ENCODE measurements at places on chromosomes 11 and 22.

DNA sequence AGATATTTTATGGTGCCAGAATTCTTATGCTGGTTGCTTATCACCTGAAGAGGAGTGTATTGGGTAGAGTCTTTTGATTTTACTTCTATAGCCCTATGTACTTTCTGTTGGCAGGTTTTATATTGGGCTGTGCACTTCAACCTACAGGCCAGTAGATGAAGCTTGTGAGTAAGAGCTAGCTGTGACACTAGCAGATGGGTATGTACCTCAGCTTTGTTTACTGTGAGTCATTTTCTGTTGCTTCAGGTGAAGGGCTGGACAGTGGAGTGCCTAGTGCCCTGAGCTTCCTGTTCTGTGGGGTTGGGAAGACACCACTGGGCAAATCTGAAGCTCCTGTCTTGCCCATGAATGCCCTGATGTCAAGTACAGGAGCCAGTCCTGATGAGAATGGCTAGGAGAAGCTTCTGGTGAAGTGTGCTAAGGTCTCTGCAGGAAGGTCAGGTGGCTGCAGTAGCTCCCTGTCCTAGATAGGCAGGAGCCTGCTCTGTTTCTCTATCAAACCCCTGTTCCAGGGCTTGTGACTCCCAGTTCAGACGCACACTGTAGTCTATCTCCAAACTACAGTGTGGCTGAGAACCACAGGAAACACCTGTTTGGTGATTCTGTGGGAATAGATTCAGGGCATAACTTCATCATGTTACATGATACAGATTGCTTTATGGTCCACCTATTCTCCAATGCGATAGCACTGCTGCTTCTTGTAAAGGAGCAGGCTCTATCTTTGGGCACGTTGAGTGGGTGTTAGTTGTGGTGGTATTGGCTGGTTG lies 755.7 kb downstream of the KCNA4 start:
- peak; percentile 31 for DNase-seq

- DNase-seq = no peak
Observed at GRCh38 chr11:72577271-72577721, 96.9 kb downstream of the PDE2A start.

GRCh38 chr11:118198370-118198769 lies 21.9 kb upstream of the SCN2B start:
- DNase-seq = peak; percentile 68

GRCh38 chr11:2408671-2409070 lies 8.1 kb downstream of the TSSC4 start:
- no peak for DNase-seq

- DNase-seq = no peak
Observed at GRCh38 chr22:43582394-43582793, 170.6 kb downstream of the MPPED1 start.

DNA sequence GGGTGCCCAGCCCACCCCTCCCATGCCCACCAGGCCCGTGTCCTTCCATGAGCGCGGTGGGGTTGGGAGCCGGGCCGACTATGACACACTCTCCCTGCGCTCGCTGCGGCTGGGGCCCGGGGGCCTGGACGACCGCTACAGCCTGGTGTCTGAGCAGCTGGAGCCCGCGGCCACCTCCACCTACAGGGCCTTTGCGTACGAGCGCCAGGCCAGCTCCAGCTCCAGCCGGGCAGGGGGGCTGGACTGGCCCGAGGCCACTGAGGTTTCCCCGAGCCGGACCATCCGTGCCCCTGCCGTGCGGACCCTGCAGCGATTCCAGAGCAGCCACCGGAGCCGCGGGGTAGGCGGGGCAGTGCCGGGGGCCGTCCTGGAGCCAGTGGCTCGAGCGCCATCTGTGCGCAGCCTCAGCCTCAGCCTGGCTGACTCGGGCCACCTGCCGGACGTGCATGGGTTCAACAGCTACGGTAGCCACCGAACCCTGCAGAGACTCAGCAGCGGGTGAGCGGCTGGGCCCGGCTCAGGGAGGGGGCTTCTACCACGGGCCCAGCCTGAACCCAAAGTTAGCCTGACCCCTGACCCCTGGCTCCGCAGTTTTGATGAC lies 3.0 kb downstream of the PKP3 start:
- peak; percentile 86 for DNase-seq

DNA sequence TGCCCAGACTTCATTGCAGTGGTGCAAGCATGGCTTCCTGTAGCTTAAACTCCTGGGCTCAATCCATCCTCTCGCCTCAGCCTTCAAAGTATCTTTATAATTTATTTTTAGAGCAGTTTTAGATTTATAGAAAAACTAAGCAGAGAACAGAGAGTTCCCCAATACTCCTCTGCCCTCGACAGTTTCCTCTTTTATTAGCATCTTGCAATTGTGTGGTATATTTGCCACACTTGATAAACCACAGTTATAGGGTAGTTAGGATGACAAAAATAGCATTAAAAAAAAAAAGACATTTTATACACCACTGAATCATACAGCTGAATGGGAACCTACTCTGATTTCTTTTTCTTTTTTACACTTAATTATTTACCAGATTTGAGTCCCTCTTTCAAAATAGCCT lies 31.2 kb downstream of the MS4A2 start:
- no peak for DNase-seq

- DNase-seq = no peak
Observed at GRCh38 chr11:130243816-130244215, 70.9 kb downstream of the ZBTB44 start.

DNA sequence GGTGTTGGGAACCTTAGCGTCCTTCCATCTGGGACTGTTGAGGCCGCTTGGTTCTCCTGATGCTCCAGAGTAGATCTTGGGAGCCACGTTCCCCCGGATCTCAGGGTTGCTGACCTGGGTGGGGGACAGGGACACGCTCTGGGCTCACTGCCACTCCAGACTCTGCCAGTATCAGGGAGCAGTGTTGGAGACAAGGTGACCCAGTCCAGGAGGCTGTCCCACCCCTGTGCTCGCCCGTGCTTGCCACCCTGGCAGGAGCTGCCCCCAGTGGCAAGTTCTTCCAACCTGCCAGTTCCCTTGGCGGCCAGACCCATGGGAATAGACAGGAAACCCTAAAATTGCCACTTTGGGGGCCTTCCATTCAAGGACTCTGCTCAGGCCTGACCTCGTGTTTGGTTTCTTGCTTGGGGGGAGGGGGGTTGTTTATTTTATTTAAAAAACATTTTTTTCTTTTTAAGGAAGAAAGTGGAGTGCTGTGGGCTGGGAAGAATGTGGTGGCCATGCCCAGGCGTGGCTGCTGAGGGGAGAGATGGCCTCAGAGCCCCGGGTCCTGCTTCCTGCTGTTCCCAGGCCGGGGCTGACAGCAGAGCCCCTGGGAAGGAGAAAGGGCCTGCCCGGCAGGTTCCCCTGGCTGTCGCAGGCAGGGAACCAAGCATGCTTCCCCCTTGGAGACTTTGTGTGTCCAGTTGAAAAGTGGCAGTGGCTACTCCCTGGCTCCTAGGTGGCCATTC lies 7.2 kb downstream of the GRK2 start:
- no peak for DNase-seq

DNA sequence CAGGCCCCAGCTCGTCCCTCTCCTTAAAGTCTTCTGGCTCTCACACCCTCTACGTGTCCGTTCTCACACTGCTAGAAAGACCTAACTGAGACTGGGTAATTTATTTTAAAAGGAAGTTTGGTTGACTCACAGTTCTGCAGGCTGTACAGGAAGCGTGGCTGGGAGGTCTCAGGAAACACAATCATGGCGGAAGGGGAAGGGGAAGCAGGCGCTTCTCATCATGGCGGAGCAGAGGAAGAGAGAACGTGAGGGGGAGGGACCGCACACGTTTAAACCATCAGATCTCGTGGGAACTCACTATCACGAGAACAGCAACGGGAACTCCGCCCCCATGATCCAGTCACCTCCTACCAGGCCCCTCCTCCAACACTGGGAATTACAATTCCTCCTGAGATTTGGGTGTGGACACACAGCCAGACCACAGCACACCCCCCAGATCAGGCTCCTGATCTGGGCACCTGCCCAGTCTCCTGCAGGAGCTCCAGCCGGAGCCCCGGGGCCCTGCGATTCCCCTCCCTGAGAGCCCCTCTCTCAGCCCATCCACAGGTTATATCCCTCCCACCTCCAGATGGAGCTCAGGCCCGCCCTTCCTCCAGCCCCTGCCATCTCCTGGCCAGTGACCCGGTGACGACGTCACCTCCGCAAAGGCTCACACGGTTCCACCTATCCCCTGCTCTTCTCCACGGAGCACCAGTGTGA lies 170.2 kb downstream of the BRD1 start:
- peak; percentile 92 for DNase-seq

- DNase-seq = peak; percentile 96
Observed at GRCh38 chr11:119144825-119145486, 3.9 kb upstream of the ABCG4 start.

DNA sequence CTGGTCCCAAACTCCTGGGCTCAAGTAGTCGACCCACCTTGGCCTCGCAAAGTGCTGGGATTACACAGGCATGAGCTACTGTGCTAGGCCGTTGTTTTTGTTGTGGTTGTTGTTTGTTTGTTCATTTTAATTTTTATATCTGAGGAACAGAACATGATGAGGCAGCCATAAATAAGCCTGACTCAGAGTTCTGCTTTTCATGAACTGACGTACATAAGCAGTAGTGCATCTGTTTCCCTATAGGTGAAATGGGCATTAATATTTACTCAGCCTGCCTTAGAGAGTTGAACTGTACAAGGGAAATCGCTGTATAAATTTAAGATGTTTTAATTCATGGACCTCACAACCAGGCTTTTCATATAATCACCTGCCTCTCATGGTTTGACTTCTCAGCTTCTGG lies 80.5 kb downstream of the PDHX start:
- no peak for DNase-seq

- DNase-seq = no peak
Observed at GRCh38 chr11:35250621-35251020, 111.7 kb downstream of the CD44 start.
